ENCODE measurements at places on chromosomes 1 and 21. TPM values are rescaled to one million over a fixed set of nuclear protein-coding genes. Genes with fewer than 3 reads are reported as not detected.
A peak's percentile ranks its signal among the peaks of the same experiment; 100 is the strongest.

The CHI3L1 gene
- total RNA-seq, result 0.11 TPM

DNA sequence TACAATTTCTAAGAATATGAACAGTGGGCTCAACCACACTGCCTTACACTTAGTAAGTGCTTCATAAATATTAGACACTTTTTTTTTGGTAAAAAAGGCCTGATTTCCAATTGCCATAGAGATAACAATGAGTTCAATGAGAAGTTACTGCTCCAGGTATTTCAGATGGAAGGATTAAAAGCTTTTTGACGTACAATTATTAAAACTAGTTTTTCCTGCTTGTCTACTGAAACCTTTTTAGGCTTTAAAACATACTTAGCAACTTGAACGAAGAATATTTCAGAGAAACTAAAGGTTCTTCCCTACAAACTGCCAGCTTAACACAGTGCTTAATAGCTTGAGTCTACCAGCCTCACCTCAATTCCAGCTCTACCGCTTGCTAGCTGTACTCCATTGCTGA lies 43.7 kb downstream of the TRIT1 start:
- no peak overlapping the region for H3K4me3 ChIP-seq
- H3K27me3 ChIP-seq, result no peaks in the 10 kb centered on the region
- peaks cover 6% of the 10 kb centered on the region for H3K4me1 ChIP-seq
- H3K27ac ChIP-seq, result no peak overlapping the region

The STX12 gene
- 81.9 TPM for total RNA-seq

The GCSAML gene
- total RNA-seq, result not detected

DNA sequence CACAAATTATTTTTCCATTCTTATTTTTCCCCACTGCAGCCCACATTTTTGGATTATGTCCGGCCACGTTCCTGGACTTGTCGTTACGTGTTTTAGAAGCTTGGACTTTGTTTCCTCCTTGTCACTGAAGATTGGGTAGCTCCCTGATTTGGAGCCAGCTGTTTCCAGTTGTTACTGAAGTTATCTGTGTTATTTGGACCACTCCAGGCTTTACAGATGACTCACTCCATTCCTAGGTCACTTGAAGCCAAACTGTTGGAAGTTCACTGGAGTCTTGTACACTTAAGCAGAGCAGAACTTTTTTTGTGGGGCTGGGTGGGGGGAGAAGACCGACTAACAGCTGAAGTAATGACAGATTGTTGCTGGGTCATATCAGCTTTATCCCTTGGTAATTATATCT lies 12.2 kb upstream of the AXDND1 start:
- peak; percentile 59 for DNase-seq
- no peaks in the 10 kb centered on the region for H3K27me3 ChIP-seq
- H3K36me3 ChIP-seq, result peaks cover 41% of the 10 kb centered on the region
- H3K27ac ChIP-seq, result no peak overlapping the region

DNA sequence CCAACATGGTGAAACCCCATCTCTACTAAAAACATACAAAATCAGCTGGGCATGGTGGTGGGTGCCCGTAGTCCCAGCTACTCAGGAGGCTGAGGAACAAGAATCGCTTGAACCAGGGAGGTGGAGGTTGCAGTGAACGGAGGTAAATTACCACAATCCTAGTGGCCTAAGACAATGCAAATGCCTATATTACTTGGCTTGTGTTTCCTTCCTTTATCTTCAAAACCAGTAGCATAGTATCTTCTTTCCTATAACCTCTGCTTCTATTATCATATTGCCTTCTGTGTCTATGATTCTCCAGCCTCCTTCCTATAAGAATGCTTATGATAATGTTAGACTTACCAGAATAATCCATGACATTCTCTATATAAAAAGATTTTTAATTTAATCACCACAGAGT lies 156.2 kb upstream of the RGS18 start:
- no peaks in the 10 kb centered on the region for H3K27me3 ChIP-seq
- H3K36me3 ChIP-seq, result no peaks in the 10 kb centered on the region
- H3K4me3 ChIP-seq, result no peak overlapping the region
- H3K4me1 ChIP-seq, result no peaks in the 10 kb centered on the region
- no peak overlapping the region for H3K27ac ChIP-seq

The PTAFR gene
- 1.9 TPM for total RNA-seq

The EXTL1 gene
- total RNA-seq, result 6.5 TPM

GRCh38 chr1:118615066-118615465 lies 373.1 kb downstream of the TBX15 start:
- no peaks in the 10 kb centered on the region for H3K36me3 ChIP-seq
- H3K27ac ChIP-seq, result no peak overlapping the region
- DNase-seq, result no peak
- no peaks in the 10 kb centered on the region for H3K27me3 ChIP-seq

The PGLYRP4 gene
- total RNA-seq, result not detected

The CHI3L2 gene
- not detected for total RNA-seq

The GBP4 gene
- total RNA-seq, result 8.3 TPM

The SAMD13 gene
- total RNA-seq, result 1.3 TPM

GRCh38 chr21:39444421-39445180 lies 977 bp downstream of the LCA5L start:
- no peaks in the 10 kb centered on the region for H3K36me3 ChIP-seq

- H3K4me3 ChIP-seq, result no peak overlapping the region
- no peaks in the 10 kb centered on the region for H3K27me3 ChIP-seq
- no peaks in the 10 kb centered on the region for H3K4me1 ChIP-seq
- no peak for DNase-seq
- H3K27ac ChIP-seq, result no peak overlapping the region
- H3K36me3 ChIP-seq, result no peaks in the 10 kb centered on the region
These were observed 363.4 kb upstream of the LYPLAL1 start for GRCh38 chr1:218810306-218810705.

- DNase-seq, result no peak
- H3K4me3 ChIP-seq, result no peak overlapping the region
- H3K27me3 ChIP-seq, result no peaks in the 10 kb centered on the region
- peaks cover 33% of the 10 kb centered on the region for H3K4me1 ChIP-seq
- no peak overlapping the region for H3K27ac ChIP-seq
These were observed 6.7 kb downstream of the KHDRBS1 start for GRCh38 chr1:32020339-32020738.

DNA sequence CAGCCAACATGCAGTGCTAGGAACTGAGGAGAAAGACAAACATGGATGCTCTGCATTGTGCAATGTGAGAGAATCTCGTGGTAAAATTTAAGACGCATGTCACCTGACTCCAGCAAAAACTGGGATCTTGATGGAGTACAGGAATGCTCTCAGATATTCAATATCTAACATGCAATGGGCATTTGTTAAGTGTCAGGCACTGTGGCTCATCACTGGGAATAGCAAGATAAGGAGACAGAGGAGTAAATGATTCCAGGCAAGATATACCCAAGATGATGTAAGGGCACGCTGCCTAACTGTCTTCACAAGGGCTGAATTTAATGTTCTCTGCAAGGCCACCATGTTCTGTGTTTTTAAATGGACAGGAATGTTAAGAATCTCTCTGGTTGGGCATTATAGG lies 67.8 kb downstream of the LPAR3 start:
- no peak overlapping the region for H3K4me3 ChIP-seq
- H3K4me1 ChIP-seq, result no peaks in the 10 kb centered on the region
- no peak for DNase-seq

The ST6GALNAC5 gene
- total RNA-seq, result 48.4 TPM

The ST6GALNAC3 gene
- 3.6 TPM for total RNA-seq

DNA sequence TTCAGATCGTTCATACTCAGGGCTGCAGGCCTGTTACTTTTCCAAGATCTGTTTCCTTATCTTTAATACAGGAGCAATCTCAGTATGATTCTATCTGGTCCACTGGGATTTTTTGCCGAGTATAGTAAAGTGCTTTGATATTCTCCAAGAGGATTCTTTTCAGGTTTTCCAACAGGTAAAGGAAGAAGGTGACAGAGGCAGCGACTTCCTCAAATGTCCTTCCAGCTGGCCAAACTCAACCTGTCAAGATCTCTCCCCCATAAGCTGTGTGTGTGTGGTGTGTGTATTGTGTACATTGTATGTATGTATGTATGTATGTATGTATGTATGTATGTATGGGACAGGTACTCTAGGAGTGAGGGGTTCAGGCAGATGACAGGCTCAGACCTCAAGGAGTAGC lies 1.1 kb downstream of the AKR1A1 start:
- H3K36me3 ChIP-seq, result peaks cover 8% of the 10 kb centered on the region
- DNase-seq, result no peak
- H3K4me3 ChIP-seq, result no peak overlapping the region
- no peak overlapping the region for H3K27ac ChIP-seq
- H3K27me3 ChIP-seq, result no peaks in the 10 kb centered on the region

The TMEM61 gene
- 10.5 TPM for total RNA-seq

GRCh38 chr21:43211072-43211759 lies 42.4 kb downstream of the CRYAA start:
- H3K27me3 ChIP-seq, result no peaks in the 10 kb centered on the region
- peak overlapping the region; percentile 26 for H3K4me3 ChIP-seq
- H3K36me3 ChIP-seq, result no peaks in the 10 kb centered on the region
- no peaks in the 10 kb centered on the region for H3K4me1 ChIP-seq

The HHIPL2 gene
- total RNA-seq, result 3.4 TPM

All from adrenal gland (tissue), 19 donors.